ENCODE measurements at places on chromosomes 7 and 10. TPM values are rescaled to one million over a fixed set of nuclear protein-coding genes. Genes with fewer than 3 reads are reported as not detected.

DNA sequence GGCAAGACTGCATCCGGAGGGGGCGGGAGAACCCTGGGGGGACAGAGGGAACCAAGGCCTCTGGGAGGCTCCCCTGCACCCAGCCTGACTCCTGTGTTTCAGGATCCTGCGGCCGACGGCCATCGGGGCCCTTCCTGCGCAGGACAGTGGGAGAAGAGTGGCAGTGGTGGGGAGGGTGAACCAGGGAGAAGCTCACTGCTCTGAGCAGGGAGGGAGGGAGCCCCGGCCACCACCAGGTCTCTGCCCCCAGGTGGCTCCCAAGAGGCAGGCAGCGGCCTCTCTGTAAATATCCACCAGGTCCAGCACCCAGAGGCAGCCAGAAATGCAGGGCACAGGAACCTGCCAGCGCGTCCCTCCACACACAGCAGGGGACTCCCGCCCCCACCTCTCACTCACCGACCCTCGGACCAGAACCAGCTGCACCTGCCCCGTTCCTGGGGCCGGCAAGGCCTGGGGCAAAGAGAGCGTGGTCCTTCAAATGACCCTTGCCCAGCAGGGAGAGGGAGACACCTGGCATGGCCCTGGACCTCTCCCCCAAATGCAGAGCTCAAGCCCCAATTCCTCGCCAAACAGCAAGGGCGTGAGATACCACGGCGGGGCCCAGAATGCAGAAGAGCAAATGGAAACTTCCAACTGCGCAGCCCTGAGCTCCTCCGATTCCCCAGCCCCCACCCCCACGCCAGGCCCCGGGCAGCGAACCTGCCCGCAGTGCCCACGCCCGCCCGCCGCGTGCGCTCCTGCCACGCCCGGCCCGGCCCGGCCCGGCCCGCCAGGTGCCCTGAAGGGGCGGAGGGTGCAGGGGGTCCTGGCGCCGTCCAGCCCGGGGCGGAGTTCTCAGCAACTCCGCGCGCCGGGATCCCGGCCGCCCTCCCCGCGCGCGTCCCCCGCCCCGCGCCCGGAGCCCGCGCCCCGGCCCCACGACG, 805 bp downstream of the RASGEF1A start:
- no peak for DNase-seq

HOXA4 gene
- 26.4 TPM for polyA plus RNA-seq

GRCh38 chr10:60714233-60714632, 64.0 kb upstream of the CDK1 start:
- DNase-seq: no peak

SNCG gene
- 4.6 TPM for polyA plus RNA-seq

EFCAB10 gene
- 1.4 TPM for polyA plus RNA-seq

GRCh38 chr7:29332042-29332811, 137.7 kb downstream of the CHN2 start:
- DNase-seq: no peak

DNA sequence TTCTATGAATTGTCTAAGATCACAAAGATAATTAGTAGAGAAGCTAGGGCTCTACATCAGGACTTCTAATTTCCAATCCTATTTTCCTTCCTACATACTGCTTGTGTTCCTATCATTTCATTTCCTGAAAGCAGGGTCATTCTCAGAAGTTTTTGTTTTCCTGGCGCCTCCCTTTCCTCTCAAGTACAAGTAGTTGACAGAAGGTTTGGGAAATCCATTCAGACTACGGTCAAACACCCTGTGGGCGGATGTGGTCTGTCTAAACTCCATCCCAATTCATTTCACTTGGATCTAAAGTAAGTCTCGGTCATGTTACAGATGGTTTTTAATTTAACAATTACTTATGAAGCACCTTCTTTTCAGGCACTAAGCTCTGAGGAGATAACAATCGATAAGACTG, 221.4 kb downstream of the MTERF1 start:
- DNase-seq: no peak

DNA sequence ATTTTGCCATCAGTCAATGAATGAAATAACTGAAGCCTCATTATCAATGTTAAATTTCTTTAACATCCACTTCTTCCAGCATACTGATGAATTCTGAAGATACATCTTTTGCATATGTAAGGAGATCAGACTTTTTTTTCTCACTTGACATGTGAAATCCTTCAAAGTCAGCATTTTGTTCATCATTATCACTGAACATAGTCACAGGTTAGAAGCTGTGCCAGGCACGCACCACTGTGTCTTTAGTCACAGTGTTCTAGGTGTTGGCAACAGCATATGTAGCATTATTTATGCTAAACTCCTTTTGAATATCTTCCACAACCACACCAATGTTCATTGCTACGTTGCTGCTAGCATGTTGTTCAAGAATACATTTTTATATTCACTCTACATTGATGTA, 424.2 kb upstream of the LRGUK start:
- no peak for DNase-seq

GRCh38 chr7:24419077-24419476, 135.1 kb downstream of the NPY start:
- DNase-seq: peak; percentile 25

DNA sequence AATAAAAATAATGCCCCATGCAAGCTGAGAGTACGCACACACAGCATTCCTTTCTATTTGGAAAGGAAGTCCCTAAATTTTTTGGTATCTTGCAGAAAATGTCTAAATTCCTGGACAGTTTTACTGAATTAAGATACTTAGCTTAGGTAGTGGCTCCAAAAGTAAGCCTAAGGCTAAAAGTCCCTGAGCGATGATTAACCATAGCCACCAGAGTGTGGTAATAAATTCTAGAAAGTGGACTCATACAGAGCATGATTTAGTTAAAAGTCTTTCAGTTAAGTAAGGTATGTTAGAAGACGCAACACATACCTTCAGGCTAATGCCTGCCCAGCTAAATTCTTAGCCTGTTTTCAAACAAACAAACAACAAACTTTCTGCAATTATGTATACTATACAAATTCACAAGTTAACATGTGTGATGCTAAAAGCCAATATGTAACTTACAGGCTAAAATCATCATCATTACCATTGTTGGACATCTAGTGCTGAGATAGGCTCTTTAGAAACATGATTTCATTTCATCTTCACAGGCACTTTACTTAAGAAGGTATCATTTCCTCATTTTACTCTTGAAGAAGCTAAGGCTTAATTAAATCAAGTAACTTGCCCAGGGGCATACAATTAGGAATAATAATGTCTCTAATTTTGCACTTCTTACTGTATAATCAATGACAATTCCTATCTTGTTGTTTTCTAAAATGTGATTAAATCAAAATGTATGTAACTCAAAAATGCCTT, 261.4 kb upstream of the YAE1 start:
- DNase-seq: no peak

- peak; percentile 48 for DNase-seq
These were observed 1.7 kb downstream of the SFXN3 start for GRCh38 chr10:101032637-101033224.

Data from forelimb muscle (tissue), 1 donor.